ENCODE measurements at places on chromosomes 12 and 14.

DNA sequence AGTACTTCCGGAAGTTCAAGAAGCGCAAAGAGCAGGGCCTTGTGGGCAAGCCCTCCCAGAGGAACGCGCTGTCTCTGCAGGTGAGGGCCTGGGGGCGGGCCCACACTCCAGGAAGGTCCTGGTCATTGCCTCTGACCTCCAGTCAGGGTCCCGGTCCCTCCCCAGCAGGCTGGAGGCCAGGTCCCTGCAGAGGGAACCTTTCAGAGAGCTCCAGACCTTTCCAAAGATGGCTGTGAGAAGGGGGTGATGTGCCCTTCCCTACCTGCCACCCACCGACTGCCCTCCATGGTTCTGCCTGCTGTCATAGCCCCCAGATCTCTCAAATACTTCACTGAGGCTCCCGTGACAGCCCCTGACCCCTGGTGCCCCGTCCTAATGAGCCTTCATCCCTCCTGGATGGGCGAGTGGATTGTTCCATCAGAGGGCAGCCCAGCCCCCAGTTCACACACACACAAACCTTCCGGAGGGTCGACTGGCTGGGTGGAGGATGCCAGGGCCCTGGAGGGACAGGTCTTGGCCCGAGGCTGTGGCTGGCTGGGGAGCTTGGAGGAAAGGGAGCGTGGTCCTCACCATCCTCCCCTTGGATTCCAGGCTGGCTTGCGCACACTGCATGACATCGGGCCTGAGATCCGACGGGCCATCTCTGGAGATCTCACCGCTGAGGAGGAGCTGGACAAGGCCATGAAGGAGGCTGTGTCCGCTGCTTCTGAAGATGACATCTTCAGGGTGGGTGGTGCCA lies 117.5 kb upstream of the FKBP4 start:
- no peak for DNase-seq

DNA sequence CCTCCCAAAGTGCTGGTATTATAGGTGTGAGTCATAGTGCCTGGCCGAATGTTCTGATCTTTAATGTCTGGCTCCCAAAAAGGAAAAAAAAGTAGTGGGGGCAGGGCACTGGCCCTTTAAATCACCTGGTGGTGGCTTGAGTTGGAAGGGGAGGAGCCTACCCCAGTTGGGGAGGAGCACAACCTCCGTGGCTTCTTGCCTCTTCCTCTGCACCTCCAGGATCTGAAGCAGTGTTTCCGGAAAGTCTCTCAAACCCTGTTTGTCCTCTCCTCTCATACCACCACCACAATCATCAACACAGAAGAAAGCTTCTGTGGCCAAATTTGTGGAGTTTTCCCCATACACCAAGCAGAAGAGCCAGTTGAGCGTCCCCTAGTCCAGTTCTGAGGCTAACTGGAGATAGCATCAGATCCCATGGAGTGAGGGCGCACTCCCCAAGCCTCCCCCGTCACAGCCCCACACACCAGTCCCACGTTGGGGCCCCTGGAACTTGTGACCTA lies 24.3 kb upstream of the RCOR1 start:
- DNase-seq: no peak

GRCh38 chr12:101799774-101800173 lies 31.0 kb downstream of the GNPTAB start:
- no peak for DNase-seq

DNA sequence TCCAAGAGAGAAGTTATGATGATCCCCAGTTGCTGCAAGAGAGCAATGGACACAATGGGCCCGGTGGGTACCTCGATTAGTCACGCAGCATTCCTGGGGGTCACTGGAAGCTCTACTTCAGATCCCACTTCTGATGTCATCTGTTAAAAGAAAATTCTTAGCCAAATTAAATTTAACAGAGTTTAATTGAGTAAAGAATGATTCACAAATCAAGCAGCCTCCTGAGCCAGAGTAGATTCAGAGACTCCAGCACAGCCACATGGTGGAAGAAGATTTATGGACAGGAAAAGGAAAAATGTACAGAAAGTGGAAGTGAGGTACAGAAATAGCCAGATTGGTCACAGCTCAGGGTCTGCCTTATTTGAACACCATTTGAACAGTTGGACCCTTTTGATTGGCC lies 107.5 kb downstream of the SPTSSA start:
- no peak for DNase-seq

DNA sequence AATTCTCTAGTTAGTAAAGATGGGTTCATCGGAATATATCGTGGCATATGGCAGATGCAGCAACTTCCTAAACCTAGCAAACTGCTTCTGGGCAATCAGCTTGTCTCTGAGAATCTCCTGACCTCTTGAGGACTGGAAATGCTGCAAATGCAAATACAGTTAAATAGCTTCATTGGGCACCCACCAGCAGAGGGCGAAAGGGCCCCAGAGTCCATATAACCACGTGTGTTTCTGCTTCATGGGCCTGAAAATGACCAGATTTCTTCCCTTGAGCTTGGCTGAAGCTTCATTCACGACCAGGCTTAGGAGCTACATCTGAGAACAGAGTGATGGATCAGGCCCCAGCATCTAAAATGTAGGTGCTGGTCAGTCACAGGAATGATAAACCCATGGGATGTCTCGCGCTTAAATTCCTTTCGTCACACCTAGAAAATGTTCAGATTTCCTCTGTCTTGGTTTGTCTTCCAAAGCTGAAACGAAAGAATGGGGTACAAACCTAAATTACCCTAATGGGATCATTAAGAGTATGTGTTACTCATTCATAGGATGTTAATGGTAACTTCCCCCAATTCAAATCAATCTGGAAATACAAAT lies 1482.5 kb upstream of the TMEM132C start:
- DNase-seq: peak; percentile 32

GRCh38 chr12:84911271-84912197 lies 1.1 kb downstream of the SLC6A15 start:
- peak; percentile 75 for DNase-seq

All from pons (tissue), 1 donor.